CD4-positive, alpha-beta T cell (primary cell): ENCODE measurements at places on chromosomes 13 and 19.

GRCh38 chr13:78601874-78602560 lies 1.3 kb downstream of the POU4F1 start:
- DNase-seq, result no peak

GRCh38 chr19:54804101-54804500 lies 691 bp downstream of the KIR2DL4 start:
- no peak for DNase-seq

DNA sequence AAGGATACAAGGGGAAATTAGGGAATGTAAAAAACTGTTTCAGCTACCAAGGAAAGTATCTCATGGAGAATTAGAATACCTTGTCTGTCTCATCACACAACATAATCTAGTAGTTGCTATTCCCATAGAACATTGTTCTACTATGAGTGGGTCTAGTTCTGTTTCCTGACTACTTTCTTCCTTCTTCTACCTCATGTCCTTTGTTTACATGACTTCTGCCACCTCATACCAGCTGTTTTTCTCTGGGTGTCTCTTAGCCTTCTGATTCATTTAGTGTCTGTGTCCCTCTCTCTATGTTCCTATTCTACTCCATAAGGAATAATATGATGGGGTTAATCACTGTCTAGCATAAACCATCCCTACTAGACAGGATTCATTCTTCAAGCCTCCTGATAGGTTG lies 887.3 kb downstream of the DIAPH3 start:
- DNase-seq, result no peak

DNA sequence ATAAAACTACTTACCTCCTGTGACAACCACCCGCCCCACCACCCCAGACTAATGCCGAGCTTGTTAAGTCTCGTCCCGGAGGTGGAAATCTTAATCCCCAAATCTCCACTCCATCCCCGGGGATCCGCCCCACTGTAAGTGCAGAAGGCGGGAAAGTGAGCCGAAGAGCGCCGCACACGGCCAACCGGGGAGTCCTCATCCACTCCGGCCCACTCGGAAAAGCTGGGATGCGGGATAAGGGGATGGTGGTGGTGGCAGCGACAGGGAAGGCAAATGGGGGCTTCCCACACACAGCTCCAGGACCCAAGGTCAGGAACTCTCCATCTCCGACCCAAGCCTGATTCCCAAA lies 621 bp downstream of the FBL start:
- DNase-seq, result no peak

DNA sequence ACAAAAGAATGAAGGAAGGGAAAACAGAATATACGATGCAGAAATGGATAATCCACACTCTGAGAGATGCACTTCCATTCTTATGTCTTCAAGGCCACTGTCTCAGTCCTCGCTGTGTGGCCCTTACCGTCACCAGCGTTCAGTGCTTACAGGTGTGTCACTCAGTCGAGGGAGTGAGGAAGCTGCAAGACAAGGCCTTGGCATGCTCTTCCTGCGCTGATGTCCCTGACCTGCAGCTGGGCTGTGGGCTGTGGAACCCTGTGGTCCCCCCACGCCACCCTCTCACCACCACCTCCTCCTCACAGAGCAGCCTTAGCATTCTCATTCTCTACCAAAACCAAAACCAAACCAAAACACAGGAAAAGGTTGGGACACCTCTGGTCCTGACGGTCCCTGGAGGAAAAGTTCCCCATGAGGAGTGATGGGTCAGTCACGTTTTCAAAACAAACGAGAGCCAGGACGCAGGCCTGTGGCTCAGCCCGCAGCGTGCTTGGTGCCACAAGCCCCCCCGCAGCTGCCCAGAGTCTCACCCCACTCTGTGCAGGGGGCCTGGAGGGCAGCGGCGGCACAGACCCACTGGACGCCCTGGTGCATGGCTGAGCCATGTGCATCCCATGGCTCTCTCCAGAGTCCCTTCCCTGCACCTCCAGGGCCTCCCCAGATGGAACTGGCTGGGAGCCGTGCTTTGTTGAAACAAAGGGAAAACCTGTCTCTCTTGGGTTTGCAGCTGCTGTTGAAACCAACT lies 48.2 kb upstream of the GPR183 start:
- no peak for DNase-seq

DNA sequence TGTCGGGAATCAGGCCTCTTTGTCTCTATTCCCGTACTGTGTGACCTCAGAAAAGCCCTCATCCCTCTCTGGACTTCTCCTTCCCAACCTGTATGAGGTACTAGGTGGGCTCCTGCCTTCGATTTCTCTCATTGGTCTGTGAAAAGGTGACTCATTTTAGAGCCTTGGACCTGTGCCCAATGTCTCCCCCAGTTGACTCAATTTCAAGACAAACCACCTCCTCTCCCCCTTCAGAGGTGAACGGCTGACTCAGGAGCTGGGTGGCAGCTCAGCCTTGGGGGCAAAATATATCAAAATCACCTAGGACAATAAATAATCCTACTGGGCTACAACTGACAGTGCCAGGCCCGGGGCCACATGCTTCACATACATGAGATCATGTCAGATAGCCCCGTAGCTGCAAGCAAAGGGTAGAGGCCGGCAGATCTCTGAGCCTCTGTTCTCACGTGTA lies 630 bp downstream of the COQ8B start:
- peak; percentile 52 for DNase-seq

GRCh38 chr19:49746206-49746958 lies 16.7 kb downstream of the TSKS start:
- peak; percentile 27 for DNase-seq

GRCh38 chr13:23990455-23990854 lies 93.2 kb upstream of the C1QTNF9B start:
- no peak for DNase-seq

- peak; percentile 58 for DNase-seq
These were observed at the start of gene PPP1R13L for GRCh38 chr19:45404557-45405434. TSS of gene PPP1R13L (minus strand) at chr19:45405069. CDS start at chr19:45398318, 6,751 bp downstream.

- DNase-seq, result no peak
These were observed 1.1 kb downstream of the ZNF850 start for GRCh38 chr19:36771261-36772231.

DNA sequence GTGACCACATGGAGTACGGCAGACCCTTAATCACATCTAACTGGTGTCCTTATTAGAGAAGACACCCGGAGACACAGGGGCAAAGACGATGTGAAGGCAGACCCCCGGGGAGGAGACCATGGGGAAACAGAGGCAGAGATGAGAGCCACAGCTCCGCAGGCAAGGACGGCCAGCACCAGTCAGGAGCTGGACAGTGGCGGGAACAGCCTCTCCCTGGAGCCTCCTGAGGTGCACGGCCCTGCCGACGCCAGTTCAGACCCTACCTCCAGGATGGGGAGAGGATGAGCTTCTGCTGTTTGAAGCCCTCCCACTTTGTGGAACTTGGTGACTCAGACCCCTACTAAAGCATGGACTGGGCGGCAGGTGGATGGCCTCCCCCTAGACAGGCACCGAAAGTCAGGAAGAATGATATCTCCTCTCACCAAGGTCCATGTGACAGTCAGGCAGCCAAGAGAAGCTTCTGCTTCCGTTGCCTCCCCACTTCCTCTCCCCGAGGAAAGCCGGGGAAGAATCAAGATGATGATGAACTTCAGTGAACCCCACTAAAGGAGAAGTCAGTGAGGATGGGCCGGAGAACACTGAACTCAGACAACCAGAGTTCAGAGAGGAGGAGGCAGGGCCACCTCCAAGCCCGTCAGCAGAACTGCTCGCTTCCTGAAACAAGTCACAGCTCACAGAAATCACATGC lies 25.4 kb downstream of the RAB20 start:
- DNase-seq, result no peak

DNA sequence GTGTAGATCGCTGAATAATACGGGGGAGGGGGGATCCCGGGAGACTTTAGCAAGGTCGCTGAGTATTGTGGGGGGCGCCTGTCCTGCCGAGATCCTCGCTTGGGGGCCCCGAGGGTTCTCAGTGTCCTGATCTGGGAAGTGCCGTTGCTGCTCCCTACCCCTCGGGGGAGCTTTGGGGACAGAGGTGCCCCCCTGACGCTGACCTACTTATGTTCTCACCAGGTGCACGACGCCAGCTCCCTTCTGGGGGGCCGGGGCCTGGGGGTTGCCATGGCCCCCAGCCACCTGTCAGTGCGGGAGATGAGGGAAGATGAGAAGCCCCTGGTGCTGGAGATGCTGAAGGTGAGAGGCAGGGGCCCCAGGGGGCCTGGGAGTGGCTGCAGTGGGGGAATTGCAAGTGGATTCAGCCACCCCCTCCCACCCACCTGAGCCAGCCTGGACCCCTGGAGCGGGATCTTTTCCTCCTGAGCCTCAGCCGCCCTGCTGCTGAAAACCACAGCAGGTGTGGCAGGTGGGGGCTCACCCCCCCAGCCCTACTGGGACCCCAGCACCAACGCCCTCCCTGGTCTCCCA lies 537 bp downstream of the NAT14 start:
- DNase-seq, result no peak

DNA sequence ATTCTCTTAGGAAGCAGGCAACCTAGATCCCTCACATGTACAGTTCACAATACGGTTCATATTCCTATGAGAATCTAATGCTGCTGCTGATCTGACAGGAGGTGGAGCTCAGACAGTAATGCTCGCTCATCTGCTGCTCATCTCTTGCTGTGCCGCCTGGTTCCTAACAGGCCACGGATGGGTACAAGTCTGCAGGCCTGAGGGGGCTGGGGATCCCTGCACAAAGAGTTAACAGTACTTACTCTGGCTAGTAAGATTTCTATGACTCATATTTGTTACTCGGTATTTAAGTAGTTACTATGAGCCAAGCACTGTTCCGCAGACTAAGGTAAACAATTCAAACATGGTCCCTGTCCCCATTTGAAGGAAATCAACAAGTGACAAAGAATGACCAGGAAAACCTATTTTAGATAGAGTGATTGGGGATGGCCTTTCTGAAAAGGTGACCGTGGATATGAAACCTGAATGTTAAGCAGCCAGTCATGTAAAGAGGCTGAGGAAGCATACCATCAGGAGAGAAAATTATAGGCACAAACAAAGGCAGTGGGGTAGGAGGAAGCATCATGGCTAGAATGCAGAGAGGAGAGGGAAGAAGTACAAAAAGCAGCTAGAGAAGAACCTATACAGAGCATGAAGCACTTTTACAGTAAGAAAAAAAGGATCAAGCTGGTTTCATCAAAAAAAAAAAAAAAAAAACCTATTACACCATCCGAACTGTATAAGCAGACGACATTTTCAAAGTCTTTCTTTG lies 20.6 kb upstream of the WBP4 start:
- no peak for DNase-seq

DNA sequence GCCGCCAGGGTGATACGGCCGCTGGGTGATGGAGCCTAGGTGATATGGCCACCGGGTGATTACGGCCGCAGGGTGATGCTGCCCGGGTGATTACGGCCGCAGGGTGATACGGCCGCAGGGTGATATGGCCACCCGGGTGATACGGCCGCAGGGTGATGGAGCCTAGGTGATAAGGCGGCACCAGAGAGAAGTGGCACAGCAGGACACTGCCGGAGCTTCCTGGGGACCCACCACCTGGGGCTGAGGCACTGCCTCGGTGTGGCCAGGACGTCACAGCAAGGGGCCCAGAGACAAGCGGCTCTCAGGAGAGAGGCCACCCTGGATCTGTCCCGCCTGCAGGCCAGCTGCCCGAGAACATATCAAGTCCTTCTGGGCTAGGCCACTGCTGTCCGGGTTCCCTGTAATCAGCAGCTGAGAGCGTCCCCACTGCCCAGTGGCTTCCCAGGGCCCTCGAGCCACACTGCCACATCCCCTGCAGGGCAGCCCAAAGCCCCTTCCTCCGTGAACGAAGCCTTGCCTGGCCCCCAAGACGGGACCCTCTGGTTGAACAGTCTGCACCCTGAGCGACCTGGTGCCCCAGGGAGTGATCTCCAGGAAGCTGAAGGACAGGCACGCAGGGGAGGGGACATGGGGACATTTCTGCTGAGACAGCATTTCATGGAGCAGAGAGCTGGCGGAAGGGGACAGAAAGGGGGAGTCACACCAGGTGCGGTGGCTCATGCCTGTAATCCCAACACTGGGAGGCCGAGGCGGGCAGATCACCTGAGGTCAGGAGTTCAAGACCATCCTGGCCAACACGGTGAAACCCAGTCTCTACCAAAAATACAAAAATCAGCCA lies 22.1 kb downstream of the ZNF787 start:
- DNase-seq, result no peak

DNA sequence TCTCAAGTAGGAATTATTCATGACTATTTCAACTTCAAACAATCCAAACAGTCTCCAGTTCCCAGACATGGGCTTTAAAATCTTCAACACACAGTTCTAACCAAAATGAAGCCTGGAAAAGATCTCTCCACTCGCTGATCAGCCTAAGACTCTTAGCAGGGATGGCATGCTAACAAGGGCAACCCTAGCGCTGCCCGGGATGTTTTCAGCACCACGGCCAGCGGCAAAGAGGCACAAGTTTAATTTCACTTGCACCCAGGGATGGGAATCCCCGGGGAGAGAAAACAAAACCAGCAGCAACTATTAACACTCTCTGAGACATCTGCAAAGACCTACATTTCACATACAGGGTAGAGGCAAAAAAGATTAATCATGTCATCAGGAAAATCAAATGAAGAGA lies 43.0 kb downstream of the CACNA1A start:
- no peak for DNase-seq

GRCh38 chr13:44951184-44951583 lies 38.1 kb downstream of the NUFIP1 start:
- DNase-seq, result no peak

DNA sequence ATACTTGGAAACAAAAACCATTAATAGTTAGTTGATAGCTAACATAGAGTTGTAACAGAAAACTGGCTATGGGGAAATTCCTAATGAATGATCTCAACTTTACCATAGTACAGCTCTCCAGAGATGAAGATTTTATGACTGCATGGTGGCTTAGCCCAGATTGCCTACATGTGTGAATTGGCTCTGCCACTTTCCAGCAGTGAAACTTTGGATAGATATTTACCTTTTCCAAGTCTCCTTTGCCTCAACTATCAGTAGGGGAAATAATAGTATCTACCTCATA lies 161.1 kb downstream of the LACC1 start:
- DNase-seq, result no peak

GRCh38 chr13:114140131-114140905 lies 7.9 kb upstream of the RASA3 start:
- peak; percentile 65 for DNase-seq

DNA sequence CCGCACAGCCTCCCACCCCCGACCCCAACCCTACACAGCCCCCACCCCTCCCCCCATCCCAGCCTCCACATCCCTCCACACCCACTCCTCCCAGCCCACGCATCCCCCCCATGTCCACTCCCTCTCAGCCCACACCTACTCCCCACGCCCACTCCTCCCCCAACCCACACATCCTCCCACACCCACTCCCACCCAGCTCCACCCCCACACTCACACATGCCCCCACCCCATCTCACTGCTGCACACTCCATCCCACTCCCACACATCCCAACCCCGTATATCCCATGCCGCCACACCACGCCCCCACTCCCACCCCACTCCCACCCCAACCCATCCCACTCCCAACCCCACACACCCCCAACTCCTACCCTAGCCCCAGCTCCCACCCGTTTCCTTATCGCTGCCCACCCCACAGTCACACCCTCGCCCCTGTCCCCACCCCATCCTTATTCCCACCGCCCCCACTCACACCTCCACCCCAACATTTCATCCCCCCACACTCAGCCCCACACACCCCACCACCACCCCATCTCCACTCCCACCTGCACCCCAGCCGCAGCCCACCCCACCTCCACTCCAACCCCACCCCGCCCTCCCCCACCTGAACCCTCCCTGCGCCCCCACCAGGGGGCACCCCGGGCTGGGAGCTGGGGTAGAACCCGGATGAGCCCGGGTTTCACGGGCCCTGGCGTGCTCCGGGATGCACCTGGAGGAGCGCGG lies 809 bp downstream of the TDRD12 start:
- no peak for DNase-seq

GRCh38 chr13:23871616-23872220 lies 17.5 kb downstream of the MIPEP start:
- DNase-seq, result no peak

GRCh38 chr19:47651691-47652090 lies 42.8 kb downstream of the BICRA start:
- DNase-seq, result no peak

- no peak for DNase-seq
These were observed 81.6 kb downstream of the DOCK9 start for GRCh38 chr13:98896083-98896867.
